Calu3 (cell line): ENCODE measurements at places on chromosomes 7 and 10. TPM values are rescaled to one million over a fixed set of nuclear protein-coding genes. Genes with fewer than 3 reads are reported as not detected.

DNA sequence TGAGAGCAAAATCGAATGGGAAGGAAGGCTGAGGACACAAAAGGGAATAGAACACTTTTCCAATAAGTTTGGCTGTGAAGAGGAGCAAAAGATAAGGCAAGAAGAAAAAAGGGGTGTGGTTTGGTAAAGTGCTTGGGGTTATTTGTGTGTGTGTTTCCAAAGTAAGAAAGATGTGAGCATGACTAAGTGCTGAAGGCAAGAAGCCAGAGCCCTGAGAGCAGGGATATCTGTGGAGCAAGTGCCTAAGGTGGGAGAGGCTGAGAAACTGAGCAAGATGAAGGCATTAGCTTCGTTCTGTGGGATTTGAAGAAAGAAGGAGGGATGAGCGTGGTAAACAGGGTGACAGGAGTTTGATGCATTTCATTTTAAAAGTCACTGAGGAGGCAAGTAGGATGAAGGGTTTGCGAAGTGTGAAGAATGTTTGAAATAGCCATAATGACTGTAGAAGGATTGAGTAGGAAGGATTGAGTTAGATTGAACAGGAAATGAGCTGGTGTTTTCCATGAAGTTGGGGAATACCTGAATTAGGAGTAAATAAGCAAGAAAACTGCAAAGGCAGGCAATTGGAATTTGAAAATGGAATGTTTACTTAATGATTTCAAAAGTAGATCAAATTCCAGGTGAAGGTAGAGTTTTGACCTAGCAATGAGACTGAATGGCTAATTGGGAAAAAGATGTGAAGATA, 19.9 kb upstream of the SP4 start:
- no peak for DNase-seq
- no peak overlapping the region for H3K27ac ChIP-seq
- peaks cover 33% of the 10 kb centered on the region for H3K27me3 ChIP-seq
- no peak overlapping the region for H3K4me3 ChIP-seq
- H3K36me3 ChIP-seq: no peaks in the 10 kb centered on the region
- H3K4me1 ChIP-seq: peaks cover 14% of the 10 kb centered on the region

ZNF503 gene
- 12.5 and 12.8 TPM in 2 replicates for total RNA-seq

DNA sequence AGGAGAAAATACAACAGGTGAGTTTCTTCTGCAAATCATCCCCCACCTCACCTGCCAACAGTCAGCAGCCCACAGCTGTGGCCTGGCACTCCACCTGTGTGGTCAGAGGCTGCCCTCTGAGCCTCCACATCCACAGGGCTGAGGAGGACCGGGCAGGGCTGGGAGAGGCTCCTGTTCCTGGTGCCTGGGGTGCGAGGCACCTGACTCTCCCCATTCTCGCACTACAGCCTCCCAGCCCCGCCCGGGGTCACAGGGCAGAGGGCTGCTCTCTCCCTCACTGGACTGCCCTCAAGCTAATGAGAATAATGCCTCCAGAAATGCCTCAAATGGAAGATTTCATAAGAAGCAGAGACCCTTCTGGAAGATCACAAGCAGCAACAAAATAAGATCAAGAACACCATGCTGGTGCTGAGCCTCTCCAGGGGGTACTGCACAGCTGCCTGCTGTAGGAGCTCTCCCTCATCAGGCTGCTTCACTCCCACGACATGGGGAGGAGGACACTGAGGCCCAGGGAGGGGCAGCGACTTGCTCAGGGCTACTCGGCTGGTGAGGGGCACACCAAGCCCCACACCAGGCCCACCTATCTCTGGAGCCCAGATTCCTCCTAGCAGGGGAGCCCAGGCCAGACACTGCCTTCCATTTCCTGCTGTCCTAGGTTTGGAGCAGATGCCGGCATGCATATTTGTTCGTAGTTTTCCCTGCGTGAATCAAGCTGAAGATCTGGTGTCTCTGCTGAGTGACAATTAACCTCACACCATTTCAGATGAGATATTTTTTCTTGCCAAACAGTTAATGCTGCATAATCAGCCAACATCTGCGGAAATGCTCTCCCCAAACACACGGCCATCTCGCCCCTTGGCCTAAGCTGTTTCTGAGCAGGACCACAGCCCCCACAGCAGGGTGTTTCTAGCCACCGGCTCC, 76.5 kb downstream of the FAM53B start:
- H3K27me3 ChIP-seq: no peaks in the 10 kb centered on the region
- no peak overlapping the region for H3K27ac ChIP-seq
- H3K4me1 ChIP-seq: no peaks in the 10 kb centered on the region
- no peaks in the 10 kb centered on the region for H3K36me3 ChIP-seq
- no peak overlapping the region for H3K4me3 ChIP-seq
- DNase-seq: no peak

DNA sequence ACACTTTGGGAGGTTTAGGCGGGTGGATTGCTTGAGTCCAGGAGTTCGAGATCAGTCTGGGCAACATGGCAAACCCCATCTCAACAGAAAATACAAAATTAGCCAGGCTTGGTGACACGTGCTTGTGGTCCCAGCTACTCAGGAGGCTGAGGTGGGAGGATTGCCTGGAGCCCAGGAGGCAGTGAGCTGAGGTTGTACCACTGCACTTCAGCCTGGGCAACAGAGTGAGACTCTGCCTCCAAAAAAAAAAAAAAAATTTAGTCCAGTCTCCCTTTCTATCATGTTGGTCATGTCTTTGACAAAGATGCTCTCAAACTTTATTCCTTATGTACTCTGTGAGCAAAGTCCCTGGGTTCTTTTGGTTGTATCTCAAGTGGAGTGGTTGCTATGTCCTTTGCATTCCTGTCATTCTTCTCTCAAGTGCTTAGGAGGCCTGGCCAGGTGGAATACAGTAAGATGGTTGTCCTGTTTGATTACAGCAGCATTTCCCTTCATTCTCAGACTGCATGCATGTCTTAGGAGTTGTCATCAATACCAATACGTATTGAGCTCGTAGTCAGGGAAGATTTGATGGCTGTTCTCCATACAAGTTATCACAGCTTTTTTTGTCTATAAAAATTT, 85.7 kb downstream of the MMRN2 start:
- no peak overlapping the region for H3K4me3 ChIP-seq
- H3K36me3 ChIP-seq: no peaks in the 10 kb centered on the region
- peak; percentile 15 for DNase-seq
- no peaks in the 10 kb centered on the region for H3K27me3 ChIP-seq

DNA sequence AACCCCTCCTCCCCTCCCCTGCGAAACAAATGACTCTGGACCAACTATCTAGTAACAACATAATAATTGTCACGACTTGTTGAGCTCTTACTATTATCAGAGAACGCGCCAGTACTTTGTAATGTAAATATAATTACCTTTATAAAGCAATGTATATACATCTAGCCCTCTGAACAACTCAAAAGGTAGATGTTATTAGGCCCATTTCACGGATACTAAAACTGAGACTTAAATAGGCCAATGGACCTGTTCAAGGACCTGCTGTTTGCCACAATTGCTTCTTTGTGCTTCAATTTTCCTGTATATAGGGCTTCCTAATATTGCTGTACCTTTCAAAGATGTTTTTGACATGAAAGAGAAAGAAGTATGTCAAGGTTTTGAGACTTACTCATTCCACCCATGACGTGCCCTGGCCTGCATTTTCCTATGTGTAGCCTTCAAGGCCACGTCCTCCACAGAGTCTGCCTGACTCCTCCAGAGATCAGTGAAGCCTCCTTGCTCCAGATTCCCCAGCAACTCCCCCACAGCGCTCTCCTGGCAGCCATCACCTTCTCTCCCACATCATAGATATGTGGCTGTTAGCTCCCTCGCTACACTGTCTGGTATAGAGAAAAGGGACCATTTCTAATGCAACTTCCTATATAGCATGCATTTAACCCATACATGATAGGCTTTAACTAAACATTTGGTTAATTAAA, 156.6 kb downstream of the SKIDA1 start:
- no peak overlapping the region for H3K27ac ChIP-seq
- peaks cover 24% of the 10 kb centered on the region for H3K4me1 ChIP-seq
- DNase-seq: no peak
- H3K36me3 ChIP-seq: peaks cover 4% of the 10 kb centered on the region

- no peak for DNase-seq
- no peak overlapping the region for H3K4me3 ChIP-seq
- no peaks in the 10 kb centered on the region for H3K27me3 ChIP-seq
- no peaks in the 10 kb centered on the region for H3K4me1 ChIP-seq
- no peak overlapping the region for H3K27ac ChIP-seq
- H3K36me3 ChIP-seq: peaks cover 31% of the 10 kb centered on the region
Observed at GRCh38 chr10:102452672-102453340, 1.5 kb upstream of the C10orf95 start.

PDE6C gene
- not detected in 2 replicates for total RNA-seq
